ENCODE measurements at places on chromosomes 11 and 22.

DNA sequence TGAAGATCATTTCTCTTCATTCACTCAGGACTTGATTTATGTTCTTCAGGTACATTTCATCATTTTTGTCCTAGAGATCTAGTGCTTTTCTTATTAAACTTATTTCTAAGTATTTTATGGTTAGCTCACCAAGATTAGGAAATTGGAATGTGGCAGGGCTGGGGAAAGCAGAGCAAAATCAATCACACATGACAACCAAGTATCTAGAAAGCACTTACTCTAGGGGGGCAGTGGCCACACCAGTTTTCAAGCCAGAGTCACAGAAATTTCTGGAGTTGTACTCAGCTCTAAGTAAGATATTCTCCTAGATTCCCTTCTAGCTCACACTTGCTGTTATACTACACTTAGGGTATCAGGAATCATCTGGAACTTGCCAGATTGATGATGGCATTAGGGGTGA lies 33.3 kb upstream of the MYEOV start:
- DNase-seq: no peak

DNA sequence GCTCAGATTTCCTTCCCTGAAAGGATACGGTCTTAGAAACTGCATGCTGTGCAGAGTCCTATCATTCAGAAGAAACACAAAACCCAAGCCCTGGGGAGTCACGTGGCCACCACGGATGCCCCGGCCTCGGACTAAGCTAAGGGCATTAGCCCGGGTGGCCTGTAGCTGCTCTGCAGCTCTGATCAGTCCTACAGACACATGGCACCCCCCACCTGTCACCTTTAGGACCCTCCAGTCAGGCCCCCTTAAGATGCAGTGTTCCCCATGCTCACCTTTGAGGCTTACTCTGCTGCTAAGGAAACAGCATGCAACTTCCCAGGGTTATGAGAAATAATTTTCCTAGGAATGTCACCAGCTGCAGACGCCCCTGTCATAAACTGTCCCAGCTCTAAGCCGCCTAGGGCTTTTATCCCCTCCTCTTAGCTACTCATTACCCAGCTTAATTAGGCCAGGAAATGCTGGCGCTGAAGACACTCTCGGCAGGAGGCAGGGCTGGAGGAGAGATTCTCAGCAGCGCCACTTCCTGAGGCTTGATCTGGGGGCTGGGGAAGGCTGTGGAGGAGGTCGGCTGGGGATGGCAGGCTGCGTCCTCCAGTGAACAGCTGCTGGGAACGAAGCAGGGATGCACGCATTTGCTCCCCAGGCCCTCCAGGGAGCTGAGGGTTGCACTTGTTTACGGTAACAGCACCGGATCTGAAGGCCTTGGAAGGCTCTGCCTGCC lies 47.2 kb upstream of the ADA2 start:
- peak; percentile 55 for DNase-seq

- peak; percentile 66 for DNase-seq
Observed at GRCh38 chr22:36211237-36211861, 9.7 kb upstream of the APOL4 start.

DNA sequence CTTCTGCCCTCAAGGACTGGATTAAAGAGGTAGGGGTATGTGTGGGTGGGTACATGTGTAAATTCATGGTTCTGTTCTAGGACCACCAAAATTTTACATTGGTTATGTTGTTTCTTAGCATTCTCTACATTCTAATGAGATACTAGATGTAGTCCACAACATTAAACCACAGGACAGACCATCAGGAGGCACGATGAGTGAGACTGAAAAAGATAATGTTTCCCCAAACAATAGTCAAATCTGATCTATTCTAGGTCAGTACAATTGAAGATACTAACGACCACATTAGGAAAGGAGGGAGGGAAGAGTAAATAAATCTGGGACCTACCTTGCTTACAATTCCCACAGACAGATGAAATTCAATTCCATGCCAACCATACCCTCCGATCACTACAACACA lies 42.2 kb downstream of the MRTFA start:
- no peak for DNase-seq

DNA sequence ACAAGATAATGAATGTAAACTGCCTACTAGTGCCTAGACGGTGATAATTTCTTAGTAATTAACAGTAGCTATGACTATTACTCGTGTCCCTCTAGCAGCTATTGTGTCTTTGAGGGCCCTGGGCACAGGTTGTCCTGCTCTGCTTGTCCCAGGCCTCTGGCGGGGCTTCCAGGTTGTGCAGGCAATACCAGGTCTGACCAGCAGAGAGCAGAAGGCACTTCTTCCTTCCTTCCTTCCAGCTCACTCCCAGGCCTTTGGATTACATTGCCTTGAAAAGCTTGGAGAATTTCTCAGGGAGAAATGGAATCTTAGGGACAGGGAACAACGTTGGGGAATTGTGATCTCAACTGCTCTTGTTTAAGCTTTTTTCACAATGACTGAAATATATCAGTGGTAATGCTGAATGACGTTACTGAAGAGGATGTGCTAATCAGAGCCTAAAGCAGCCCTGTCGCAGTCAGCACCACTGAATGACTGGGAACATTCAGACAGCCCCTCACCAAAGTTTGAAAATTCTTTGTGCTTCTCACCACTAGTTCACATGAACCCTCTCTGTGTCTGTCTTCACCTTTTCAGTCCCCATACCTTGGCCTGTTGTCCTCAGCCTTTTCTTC lies 8.4 kb upstream of the CCKBR start:
- DNase-seq: peak; percentile 51

DNA sequence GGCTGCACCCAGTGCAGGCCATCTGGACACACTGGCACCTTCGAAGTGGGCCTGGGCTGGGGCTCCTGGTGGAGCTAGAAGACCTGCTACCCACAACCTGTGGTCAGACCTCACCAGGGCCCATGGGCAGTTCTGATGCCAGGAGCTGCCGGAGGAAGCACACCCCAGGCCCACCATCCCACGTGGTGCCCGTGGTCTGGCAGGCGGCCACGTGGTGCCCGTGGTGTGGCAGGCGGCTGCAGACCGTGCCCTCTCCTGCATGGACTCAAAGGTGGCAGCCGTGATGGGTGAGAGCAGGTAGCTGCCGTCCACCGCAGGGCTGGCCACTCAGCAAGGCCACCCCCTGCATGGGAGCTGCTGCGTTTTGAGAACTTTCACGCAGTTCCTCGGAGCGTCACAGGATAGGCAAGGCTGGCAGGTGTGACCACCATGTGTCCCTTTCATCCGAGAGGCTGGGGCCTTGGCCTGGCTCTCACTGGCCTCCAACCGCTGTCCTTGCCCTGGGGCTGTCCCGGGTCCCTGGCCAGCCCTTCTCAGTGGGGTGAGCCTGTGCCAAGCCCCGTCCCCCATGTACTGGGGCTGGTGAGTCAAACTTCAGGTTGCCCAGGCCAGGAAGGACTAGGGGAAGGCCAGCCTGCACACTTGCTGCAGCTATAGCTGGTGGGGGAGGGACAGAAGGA lies 3.9 kb upstream of the IL17REL start:
- no peak for DNase-seq

DNA sequence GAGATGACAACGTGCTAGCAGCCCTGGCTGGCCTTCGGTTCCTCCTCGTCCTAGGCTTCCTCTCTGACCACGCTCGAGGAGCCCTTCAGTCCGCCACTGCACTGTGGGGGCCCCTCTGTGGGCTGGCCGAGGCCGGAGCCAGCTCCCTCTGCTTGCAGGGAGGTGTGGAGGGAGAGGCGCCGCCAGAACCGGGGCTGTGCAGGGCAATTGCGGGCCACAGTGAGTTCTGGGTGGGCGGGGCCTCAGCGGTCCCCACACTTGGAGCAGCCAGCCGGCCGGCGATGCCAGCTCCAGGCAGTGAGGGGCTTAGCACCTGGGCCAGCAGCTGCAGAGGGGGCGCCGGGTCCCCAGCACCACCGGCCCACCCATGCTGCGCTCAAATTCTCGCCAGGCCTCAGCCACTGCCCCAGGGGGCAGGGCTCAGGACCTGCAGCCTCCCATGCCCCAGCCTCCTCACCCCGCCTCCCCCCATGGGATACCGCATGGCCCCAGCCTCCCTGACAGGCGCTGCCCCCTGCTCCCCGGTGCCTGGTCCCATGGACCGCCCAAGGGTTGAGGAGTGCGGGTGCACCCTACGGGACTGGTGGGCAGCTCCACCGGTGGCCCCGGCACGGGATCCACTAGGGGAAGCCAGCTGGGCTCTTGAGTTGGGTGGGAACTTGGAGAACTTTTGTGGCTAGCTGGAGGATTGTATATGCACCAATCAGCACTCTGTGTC lies 399.4 kb downstream of the LUZP2 start:
- no peak for DNase-seq

DNA sequence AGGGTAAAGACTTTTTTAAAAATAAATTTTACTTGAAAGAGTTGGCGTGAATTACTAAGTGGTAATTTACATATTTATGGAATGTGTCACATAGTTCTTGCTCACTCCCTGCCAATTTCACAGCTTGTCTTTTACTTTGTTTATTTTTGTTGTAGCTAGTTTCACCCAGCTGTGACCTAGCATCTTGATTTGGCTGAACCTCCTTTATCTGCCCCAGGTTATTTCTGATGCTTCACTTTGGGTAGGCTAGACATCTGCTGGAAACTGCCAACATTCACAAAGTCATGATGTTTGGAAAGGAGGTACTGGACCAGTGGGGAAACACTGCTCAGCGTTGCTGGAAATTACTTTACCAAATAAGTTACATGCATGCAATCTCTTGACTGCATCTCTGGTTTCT lies 1676.0 kb upstream of the RAG2 start:
- DNase-seq: no peak

DNA sequence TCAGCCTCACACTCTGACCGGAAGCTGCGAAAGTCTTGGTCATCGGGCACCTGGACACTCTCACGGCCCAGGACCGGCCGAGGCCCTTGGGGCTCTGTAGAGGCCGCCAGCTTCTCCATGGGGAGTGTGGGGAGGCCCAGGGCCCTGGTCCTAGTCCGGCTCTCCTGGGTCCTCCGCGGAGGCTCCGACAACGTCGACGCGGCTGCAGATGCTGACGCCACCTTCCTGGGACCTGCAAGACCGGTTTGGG lies 12.9 kb downstream of the STARD10 start:
- no peak for DNase-seq

DNA sequence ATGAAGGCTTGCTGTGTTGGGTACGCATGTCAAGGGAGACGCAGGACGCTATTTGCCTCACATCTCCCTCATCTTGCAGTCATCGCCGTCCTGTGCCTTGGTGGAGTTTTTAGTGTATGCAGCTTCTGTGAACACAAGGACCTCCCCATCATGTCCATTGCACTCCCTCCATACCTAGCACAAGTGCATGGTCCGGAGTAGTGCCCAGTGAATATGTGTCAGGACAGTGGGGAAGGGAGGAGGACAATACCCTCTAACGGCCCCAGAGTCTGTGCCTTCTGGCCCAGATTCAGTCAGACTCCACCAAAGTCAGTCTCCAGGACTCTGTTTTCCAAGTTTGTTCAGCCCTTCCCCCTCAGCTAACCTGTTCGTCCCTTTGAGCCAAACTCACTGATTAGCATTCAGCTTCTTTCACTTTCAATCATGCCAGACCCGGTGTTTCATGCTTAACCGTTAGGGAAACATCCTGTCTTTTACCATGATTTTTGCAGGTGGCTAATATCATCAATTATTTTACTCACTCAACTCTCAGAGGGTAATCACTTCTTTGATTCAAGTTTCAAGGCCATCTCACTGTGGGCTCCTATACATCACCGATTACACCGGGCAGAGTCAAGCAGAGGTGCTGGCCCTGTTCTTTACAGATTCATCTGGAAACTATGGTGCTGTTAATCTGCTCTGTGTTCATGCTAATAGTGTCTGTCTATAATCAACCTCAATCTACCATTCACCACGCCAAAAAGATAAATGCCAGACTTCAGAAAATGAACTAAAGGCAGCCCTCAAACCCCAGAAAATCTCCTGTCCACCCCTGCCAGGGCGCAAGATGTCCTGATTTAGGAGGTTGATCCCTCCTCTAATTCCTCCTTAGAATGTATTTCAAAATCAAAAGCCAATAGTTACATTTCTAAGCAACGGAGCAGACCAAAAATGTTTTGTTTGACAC lies 156.5 kb downstream of the RRAS2 start:
- DNase-seq: peak; percentile 16

GRCh38 chr11:120023551-120023950 lies 114.4 kb downstream of the TRIM29 start:
- no peak for DNase-seq

DNA sequence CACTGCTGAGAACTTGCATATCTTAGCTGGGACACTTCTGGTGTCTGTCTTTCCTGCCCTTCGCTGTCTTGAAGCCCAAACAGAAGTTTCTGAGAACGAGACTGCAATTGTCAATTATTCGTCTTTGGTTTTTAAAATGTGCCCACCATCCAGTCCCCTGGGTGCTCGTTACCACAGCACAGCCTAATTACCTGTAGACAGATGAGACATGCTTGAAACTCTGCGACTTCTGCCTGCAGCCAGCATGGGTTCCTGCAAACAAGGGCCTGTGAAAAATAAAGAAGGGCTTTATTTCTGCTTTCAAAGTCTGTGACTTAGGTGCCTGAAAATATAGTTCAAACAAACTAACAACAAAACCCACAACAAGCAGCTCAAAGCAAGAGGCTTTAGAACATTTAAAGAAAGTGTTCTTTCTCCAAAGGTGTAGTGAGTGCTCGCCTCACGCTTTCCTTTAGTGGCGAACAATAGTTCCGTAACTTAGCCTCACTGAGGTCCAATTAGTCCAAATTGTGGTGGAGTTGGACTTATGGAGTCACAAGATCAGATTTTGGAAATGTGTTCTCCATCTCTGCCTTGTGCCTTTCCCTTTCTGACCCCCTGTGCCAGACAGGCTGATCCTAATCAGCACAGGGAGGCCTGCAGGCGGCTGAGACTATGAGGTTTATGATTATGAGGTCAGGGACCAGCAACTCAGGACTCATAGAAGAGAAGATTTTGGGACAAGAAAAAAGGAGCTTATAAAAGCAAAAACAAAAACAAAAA lies 20.4 kb upstream of the GRAMD1B start:
- DNase-seq: no peak

DNA sequence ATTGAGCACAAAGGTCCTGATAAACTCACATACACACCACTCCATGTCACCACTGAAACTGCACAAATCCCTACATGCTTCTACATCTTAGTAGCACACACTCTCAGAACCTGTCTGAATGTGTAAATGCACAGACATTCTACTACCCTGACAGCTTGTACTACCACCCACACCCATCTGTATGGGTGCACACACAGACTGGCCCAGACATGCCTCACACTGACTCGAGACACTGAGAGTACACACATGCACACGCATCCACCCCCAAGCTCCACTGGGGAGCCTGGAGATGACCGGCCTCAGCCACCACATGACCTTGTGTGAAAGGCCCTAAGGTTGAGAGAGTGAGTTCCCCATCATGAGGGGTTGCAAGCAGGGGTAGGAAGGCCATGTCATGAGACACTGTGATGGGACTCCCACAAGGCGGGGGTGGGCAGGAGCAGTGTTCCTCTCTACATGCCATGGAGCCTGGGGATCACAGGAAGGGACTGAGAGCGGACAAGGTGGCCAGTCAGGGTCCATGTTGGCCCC lies 28.1 kb downstream of the ARAP1 start:
- no peak for DNase-seq

GRCh38 chr22:36562261-36562835 lies 33.4 kb upstream of the EIF3D start:
- DNase-seq: no peak

GRCh38 chr11:27735281-27735680 lies 35.0 kb upstream of the BDNF start:
- no peak for DNase-seq

Measured in Ammon's horn (tissue), 1 donor.